ELR (cell line): ENCODE measurements at places on chromosomes 5 and 9.

- no peak for DNase-seq
These were observed 45.7 kb upstream of the FANCC start for GRCh38 chr9:95363051-95363841.

- peak; percentile 92 for DNase-seq
These were observed 34.6 kb upstream of the WDR38 start for GRCh38 chr9:124818431-124819281.

DNA sequence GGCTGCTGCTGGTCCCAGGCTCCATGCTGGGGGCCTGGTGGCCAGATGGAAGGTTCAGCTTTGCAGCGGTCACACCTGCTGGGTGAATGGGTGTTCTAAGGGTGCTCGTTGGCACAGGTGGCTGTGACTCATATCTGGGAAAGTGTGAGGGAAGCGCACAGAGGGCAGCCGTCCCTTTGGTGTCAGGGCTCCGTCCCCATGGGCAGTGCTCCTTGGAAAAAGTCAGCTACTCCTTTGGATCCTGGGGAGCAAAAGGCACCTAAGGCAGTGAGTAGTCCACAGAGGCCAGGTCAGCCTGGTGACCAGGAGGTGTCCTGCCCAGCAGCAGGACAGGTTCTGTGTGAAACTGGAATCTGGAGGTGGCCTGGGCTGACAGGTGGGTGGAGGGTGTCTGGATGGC is 18.4 kb upstream of the GBGT1 start:
- no peak for DNase-seq

DNA sequence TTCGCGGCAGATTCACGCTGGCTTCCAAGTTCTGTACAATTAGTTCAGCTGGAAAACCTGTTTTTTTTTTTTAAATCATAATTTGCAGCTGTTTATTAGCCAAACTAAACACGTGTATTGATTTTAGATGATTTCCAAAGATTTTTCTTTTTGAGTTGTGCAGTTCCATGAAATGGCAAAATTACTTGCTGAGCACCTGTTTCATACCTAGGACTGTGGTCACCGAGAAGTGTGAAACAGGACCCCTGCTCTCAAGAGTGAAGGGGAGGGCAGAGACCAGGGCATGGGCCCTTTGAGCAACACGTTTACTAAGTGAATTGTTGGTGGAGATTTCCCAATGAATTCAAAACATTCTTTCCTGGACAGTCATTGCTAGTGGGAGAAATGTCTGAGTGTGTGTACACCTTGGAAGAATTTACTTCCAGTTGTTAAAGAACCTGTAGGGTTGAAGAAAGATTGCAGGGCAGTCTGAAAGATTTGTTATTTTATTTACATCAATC is 688 bp downstream of the SNX24 start:
- DNase-seq, result peak; percentile 89

GRCh38 chr9:75418518-75418917 is 330.2 kb downstream of the OSTF1 start:
- no peak for DNase-seq

DNA sequence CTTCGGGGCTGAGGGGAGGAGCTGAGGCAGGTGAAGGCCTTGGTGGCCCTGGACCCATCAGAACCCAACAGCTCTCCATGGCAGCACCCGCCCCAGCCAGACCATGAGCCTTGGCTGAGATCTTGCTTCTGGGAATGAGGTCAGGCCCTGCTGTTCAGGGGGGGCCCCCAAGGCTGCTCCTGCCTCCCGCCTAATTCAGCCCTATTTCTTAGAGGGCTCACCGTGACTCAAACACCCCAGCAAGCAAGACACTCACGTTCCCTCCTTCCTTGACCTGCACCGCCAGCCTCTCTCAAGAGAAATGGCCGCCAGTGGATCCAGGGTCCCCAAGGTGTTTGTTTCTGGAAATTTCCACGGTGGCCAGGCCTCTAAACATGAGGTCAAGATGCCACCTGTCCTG is 61.4 kb upstream of the PPP1R26 start:
- DNase-seq, result no peak

DNA sequence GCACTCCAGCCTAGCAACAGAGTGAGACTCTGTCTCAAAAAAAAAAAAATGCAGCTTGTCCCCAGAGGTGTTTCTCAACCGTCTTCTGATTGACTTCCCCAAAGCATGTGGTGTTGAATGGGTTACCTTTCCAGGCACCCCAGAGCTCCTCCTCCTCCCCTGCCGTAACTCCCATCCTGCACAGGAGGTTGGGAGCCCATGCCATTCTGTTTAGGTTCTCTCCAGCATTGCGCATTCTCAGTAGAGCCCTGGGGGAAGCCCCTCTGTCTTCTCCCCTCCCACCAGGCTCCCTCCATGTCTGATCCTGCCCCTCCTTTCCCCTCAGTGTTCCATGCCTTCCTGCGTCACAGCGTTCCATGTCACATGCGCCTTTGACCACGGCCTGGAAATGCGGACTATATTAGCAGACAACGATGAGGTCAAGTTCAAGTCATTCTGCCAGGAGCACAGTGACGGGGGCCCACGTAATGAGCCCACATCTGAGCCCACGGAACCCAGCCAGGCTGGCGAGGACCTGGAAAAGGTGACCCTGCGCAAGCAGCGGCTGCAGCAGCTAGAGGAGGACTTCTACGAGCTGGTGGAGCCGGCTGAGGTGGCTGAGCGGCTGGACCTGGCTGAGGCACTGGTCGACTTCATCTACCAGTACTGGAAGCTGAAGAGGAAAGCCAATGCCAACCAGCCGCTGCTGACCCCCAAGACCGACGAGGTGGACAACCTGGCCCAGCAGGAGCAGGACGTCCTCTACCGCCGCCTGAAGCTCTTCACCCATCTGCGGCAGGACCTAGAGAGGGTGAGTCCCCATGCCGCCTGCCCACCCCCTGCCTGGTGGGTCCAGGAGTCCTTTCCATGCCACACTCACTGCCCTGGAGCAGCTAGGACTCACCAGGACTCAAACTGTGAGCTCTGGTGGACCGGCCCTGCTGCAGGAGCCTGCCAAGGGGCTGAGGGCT is 40.6 kb downstream of the JADE2 start:
- no peak for DNase-seq

DNA sequence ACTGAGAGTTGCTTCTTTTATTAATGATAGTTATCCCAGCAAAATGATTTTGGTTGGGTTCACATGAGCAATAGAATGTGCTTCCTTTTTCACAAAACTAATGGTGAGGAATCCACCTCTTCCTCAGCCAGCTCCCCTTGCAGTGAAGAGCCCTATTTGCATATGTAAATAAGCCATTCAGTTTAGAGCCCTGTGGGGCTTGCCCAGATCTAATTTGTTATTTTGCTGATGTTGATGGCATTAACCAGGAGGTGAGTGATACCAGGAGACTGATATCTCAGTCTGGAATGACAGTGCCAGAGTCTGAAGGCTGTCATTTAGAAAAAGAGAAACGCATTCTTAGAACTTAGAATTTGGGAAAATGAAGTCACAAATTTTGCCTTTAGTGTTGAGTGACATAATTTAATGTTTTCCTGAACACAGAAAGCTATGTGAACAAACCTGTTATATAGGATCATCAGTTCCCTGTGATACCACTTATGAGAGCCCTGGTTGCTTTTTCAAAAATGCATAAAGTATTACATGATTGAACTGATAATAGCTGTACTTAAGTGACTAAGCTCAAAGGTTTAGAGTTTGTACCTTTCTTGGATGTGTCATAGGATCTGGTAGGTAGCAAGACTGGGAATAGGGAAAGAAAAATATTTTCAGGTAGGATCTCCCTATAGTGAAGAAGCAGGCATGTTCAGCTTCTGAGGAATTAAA is 271.6 kb downstream of the MAST4 start:
- DNase-seq, result no peak

DNA sequence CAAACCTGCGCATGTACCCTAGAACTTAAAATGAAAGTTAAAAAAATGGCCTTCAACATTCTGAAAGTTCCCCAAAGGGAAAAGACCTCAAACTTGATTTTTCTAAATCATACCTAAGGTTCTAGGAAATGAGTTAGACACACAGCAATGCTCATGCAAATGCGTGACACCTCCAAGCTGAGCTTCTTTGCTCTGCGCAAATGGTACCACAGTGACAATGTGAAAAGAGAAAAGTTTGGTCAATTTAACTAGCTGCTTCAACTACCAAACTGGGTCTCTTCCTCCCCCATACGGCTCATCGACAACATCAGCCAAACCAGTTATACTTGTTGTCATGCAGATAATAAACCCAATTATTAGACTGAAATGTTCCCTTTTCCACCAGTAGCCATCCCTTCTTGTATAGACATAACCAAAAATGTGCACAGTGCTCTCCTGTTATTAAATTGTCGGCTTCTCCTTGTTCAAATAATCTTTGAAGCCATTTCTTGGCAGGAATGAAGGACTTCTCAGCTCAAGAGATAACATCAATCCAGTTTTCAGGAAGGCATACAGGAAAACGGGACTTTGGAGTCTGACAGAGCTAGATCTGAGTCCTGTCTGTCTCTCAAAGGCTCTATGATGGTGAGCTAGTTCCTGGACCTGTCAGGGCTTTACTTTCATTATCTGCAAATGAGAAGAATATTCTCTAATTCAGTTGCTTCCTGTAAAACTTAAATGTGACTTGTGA is 185.6 kb upstream of the NR3C1 start:
- DNase-seq, result no peak

DNA sequence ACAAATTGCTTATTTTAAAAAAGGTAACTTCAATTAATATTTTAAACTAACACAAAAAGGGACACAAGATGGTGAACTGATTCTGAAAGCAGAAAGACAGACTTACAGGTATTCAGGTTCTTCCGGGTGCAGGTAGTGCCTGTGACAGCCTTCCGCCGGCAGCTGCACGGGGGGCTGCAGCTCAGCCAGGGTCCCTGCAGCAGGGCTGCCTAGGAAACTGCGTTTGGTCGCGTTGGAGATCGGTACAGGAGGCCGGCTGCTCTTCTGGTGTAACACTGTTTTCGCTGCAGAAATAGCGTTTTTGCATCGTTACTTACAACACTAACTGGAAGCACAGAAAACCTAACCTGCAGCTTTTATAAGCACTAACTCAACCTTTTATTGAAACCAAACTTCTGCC is 80.0 kb downstream of the CAMSAP1 start:
- DNase-seq, result no peak

DNA sequence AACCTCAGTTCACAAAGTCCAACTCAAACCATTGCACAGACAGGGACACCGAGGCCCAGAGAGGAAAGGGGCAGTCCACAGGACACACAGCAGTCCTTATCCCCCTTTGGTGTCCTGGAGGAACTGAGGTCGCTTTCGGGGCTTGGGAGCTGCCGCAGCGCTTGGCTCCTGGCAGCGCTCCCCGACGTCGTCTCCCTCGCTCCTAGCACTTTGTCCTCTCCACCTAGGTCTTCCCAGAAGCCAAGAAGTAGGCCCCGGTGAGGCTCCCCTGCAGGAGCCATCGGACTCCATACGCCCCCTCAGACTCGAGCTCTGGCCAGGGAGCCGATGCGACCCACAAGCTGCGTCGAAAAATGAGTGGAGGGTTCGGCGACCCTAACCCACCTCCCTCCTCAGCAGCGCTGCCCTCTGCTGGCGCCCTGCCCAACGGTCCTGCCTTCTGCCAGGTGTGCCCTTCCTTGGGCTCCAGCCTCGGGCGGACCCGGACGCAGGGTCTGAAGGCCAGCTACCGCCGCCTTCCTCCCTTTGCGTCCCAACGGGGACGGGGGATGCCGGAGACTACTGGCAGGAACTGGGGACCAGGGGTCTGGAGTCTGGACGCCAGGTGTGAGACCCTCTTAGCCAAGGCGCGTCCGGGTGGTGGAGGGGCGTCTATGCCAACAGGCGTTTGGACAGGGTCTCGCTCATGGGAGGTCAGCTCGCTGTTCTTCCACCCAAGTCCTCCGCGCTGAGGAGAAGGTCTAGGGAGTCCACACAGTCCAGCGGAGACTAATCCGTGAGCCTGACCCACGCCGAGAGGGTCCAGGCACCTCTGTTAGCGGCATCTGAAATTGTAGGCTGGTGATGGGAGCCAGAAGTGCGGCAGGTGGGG is 2.1 kb upstream of the PRDM12 start:
- no peak for DNase-seq

- DNase-seq, result peak; percentile 3
These were observed 395.3 kb downstream of the OSTF1 start for GRCh38 chr9:75483636-75484035.
